Inflammatory macrophage treated with lipopolysaccharide for 4 hours (primary cell): ENCODE measurements at places on chromosomes 2 and 18.

GRCh38 chr2:154457286-154457685, 241.2 kb upstream of the KCNJ3 start:
- DNase-seq, result no peak

GRCh38 chr2:149738767-149739166, 151.2 kb upstream of the MMADHC start:
- no peak for DNase-seq

GRCh38 chr2:88307817-88308216, 137.7 kb downstream of the THNSL2 start:
- peak; percentile 35 for DNase-seq

DNA sequence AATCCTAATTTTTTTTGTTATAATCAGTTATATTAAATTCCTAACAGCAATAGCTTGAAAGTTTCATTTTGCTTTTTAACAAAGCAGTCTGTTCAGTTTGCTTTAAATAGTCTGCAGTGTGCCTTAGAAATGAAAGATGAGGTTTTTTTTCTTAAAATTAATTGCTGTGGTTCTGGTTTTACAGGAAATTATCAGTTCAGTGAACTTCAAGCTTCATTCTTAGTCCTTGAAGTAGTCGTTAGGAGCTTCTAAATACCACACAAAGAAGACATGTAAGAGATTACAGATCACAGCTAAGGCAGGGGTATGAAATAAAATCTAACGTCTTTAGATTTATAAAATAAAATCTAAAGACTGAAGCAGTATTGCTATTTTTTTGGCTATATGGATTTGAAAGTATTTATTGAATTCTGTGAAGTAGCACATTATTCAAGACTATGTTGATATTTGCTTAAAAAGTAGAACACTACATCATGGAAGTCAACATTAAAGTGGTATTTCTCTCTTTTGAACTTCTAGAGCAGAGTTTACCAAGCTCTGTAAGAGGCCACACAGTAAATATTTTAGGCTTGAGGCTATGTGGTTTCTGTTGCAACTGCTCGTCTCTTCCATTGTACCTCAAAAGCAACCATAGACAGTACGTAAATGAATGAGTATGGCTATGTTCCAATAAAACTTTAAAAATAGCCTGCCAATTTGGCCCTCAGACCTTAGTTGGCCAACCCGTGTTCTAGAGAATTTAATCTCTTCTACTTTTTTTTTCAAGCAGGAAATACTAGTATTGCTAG, 81.5 kb upstream of the STON1 start:
- peak; percentile 25 for DNase-seq

- DNase-seq, result no peak
These were observed 4.4 kb upstream of the ASB1 start for GRCh38 chr2:238422285-238422684.

GRCh38 chr2:191230174-191230573, 15.0 kb upstream of the MYO1B start:
- DNase-seq, result peak; percentile 63

DNA sequence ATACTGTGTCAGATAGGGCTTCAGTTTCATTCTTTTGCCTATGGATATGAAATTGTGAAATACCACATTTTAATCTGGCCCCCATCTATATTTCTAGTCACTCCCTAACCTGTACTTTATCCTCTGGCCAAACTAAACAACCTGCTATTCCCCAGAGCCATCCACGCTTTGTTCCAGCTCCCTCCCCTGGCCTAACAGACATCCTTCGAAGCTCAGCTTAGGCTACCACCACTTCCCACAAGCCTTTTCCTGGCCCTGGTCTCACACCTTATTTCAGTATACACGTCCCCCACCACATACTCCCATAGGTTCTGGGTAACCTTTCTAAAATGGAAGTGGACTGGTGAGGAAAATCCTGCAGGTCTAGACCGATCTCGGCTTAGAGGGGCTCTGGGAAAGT, 55.4 kb downstream of the MAP4K3 start:
- no peak for DNase-seq

GRCh38 chr2:181471783-181472182, 14.6 kb downstream of the ITGA4 start:
- DNase-seq, result no peak

GRCh38 chr18:69123421-69123820, 277.3 kb upstream of the DOK6 start:
- peak; percentile 72 for DNase-seq

GRCh38 chr18:55236150-55236931, 277.1 kb upstream of the CCDC68 start:
- peak; percentile 36 for DNase-seq

- DNase-seq, result no peak
These were observed 408.0 kb upstream of the RGPD4 start for GRCh38 chr2:107418708-107419107.

GRCh38 chr2:201972621-201973255, 60.9 kb upstream of the FZD7 start:
- DNase-seq, result no peak

GRCh38 chr2:208982831-208983230, 441.0 kb upstream of the MAP2 start:
- DNase-seq, result no peak

GRCh38 chr2:230348787-230349186, 21.8 kb downstream of the SP140L start:
- no peak for DNase-seq

DNA sequence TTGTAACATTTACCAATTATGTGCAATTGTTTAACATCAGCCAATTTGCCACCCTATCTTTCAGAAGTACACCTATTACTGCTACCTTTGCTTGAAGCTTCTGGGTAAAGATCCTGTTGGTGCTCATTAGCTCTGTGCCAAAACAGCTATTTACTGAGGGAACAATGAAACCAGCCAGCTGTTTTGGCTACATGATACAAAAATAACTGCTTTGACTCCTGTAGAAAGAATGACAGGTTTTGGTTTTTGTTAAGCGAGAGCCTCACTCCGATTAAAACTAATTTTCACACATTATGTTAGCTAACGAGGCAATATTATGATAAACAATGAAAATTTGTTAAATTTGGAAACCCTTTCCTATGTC, 907.0 kb downstream of the EPHA4 start:
- no peak for DNase-seq

DNA sequence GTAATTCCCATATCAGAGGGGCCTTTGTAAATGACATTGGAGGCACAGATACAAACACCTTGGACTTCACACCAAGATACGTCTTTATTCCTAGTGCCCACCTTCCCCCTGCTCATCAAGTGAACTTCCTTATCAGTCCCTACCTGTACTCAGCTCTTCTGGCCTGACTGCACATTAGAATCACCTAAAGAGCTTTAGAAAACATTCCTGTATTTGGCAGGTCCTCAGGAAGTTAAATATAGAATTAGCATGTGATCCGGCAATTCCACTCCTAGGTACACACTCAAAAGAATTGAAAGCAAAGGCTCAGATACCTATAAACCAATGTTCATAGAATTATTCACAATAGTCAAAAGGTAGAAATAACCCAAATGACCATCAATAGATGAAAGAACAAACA, 46.6 kb downstream of the ALK start:
- DNase-seq, result no peak

- no peak for DNase-seq
These were observed 287.9 kb upstream of the VRK2 start for GRCh38 chr2:57758686-57759085.

DNA sequence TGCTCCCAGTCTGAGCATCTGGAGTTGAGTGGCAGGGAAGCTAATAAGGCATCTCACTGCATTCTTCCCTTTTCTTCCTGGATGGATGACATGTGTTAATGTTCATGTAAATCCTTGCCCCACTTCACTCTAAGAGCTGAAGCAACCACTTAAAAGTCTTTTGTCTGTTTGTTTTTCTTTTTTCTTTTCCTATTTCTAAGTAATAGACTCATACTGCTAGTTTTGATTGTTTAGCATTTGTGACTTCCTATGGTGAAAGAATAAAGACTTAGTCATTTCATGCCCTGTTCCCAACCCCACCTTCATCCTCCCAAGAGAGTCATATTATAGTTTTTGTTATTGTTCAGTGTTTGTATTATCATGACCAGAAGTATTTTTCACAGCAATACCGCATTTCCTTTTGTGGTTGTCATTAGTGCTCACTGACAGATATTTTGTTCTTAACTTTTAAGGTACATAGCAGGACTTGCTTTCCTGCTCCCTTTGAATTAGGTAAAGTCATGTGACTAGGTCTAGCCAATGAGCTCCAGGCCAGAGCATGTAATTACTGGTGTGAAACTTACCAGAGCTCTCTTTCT, 18.1 kb upstream of the SPP2 start:
- DNase-seq, result no peak

DNA sequence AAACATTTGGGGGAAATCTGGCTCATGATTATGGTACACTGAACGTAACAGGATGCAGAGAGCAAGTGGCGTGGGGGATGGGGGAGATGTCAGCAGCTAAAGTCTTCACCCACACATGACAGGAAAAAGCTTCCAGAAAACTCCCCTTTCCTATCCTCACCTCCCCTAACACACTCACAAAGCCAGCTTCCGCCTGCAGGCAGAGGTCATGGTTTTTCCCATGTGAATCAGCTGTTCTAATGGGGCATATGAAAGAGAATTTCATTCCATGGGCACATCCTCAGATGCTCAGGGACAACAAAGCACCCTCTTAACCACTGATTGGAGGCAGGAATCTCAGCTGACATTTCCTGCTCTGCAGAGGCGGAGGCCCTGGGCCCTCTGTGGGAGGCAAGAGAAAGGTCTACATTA, 129.1 kb downstream of the TSN start:
- DNase-seq, result no peak

DNA sequence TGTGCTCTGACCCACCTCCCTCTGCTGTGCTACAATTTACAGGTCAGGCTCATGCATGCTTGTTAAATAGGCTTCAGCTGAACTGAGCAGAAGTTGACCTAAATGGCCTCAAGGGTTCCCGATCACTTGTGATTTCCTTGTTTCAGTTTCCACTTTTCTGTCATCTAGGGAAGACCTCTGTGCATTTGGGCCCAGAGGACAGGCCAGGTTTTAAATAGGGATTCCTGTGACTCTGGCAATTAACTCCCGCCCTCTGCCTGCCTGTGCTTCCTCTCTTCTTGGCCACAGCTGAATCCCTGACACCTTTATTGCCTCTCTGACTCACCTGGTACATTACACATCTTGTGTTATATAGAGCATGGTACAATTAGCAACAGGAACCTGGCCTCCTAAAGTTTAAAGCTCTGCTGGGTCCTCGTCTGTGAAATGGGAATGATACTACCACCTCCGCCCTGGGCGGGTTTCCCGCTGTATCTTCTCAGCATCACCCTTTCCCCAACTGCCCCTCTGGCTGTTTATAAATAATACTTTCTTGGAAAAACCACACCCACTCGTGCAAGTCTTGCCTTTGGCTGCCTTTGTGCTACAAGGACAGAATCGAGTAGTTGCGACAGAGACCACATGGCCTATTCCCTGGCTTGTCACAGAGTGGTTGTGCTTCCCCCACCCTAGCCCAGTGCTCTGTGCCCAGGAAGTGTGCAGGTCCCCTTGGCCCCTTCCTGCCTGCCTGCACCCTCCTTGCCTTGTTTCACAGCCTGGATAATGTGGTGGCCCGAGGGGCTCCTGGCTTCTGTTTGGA, 7.9 kb downstream of the CABLES1 start:
- DNase-seq, result peak; percentile 74

- peak; percentile 90 for DNase-seq
These were observed 14.7 kb upstream of the PUM2 start for GRCh38 chr2:20365249-20365817.

GRCh38 chr2:241354668-241355658, 1.1 kb upstream of the FARP2 start:
- DNase-seq, result peak; percentile 65

- DNase-seq, result peak; percentile 22
These were observed 110.0 kb downstream of the OSBPL6 start for GRCh38 chr2:178304333-178304732.

DNA sequence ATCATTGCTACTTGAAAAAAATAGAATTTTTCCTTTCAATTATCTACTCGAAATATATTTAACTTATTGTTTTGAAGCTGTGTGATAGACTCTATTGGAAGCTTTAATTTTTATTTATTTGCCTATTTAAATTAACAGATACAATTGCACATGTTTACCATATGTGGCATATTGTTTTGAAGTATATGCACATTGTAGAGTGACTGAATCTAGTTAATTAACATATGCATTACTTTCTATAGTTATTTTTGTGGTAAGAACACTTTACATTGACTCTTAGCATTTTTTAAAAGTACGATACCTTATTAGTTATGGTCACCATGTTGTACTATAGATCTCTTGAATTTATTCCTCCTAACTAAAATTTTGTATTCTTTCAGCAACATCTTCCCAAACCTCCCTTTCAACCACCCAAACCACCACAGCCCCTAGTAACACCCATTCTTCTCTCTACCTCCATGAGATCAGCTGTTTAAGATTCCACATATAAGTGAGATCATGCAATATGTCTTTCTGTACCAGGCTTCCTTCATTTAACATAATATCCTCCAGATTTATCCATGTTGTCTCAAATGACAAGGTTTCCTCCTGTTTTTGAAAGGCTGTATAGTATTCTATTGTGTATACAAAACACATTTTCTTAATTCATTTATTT, 58.5 kb upstream of the SPHKAP start:
- DNase-seq, result no peak

DNA sequence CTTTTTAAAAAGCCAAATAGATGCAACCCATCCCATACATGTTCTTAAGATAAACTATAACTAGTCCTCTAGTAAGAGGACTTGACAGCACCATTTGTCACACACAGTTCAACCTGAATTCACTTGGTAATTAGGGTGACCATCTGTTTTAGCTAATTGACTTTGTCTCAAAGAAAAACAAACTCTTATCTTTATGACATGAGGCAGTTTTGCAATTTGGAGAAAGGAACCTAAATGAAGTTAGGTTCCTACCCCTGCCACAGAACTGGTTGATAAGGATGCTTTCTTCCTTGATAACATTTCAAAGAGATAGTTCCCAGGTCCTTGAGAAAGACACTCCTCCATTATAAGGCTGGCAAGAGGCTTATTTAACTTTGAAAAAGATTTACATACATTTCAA, 57.4 kb upstream of the LRRTM1 start:
- no peak for DNase-seq

DNA sequence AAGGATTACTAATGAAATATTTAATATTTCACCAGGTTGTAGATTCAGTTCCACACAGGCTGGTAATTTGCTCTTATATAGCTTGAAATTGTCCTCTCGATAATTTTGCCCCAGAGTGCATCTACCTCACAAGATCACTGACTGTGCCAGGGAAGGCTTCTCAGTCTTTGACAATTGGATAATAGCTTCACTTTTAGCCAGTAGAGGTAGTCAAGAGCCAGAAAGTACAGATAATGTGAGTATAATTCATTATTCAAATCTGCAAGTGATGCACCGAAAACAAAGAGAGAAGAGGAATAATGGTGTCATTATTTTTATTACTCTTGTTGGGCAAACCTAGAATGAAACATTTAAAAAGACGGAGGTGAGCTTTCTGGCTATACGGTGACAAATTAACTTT, 292.8 kb downstream of the EN1 start:
- DNase-seq, result no peak

DNA sequence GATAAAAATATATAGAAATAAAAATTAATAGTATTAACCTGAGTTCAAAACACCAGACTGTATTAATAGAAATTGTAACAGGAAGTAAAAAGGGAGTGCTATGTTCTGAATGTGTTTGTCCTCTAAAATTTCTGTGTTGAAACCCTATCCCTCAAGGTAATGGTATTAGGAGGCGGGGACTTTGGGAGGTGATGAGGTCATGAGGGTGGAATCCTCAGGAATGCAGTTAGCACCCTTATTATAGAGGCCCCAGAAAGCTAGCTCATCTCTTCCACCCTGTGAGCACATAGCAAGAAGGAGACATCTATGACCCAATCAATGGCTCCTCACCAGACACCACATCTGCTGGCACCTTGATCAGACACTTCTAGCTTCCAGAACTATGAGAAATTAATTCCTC, 124.5 kb downstream of the CMPK2 start:
- no peak for DNase-seq

GRCh38 chr2:206352571-206352970, 78.1 kb downstream of the ZDBF2 start:
- DNase-seq, result no peak
